OCI-M1 (cell line): ENCODE measurements at places on chromosomes 12 and 14.

DNA sequence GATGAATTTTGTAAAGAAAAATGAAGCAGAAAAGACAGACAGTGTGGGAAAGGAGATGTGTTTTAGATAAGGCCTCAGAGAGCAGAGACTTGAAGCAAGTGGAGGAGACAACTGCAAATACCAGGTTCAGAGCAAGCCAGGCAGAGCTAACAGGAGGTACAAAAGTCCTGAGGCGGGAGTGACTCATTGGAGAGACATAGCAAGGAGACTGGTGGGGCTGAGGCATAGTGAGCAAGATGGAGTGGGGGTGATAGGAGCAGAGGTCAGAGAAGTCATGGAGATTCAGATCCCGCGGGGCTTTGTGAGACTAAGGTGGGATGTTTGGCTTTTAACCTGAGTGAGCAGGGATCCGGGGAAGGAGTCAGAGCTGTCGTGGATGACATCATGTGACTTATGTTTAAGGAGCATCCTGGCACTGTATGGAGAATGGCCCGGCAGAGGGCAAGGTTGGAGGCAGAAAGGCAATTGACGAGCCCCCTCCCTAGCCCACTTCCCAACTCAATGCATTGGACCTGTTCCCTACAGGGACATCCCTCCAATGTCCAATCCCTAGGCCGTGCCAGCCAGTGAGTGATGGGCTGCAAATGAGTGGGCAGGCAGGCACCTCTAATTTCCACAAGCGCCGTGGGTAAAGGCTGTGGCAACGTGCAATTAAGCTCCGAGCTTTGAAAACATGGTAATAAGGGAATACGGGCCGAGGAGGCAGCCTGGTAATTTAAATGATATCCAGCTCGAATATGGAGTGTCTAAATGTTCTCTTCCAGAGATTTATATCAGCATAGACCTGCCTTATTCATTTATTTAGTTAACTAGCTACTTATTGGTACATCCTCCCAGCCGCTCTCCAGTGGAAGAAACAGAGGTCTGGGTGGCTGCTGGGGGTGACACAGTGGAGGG is 206.8 kb upstream of the LHX5 start:
- DNase-seq = no peak

GRCh38 chr12:124767066-124767821 is 96.4 kb downstream of the SCARB1 start:
- peak; percentile 89 for DNase-seq

DNA sequence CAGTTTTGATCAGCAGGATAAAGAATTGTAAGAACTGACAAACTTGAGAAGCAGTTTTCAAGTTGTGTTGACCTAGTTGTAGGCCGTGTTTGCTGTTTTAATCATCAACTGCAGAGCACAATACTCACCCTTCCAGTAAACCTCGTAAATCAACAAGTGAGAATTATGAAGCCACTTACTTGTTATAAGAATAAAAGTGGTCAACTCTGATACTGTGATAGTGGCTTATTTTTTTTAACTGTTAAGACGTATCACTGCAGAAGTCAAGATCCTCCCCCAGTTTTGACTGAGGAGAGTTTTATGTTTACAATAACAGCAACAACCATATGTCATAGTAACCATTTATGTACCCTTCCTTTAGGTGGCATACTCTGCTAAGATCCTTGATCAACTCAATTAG is 100.8 kb upstream of the DACT1 start:
- DNase-seq = no peak

- no peak for DNase-seq
Measured at GRCh38 chr14:89248411-89249064, 168.5 kb downstream of the FOXN3 start.

- DNase-seq = no peak
Measured at GRCh38 chr12:56120158-56120846, 2.2 kb downstream of the ZC3H10 start.

GRCh38 chr14:65296402-65296801 is 116.1 kb upstream of the FUT8 start:
- DNase-seq = no peak
